Activated CD4-positive, alpha-beta T cell treated with anti-CD3 and anti-CD28 coated beads, Interleukin-2, amount 10 ng/mL, durations not matched to agents 24 days and 14 days (primary cell): ENCODE measurements at places on chromosomes 3 and 15. TPM values are rescaled to one million over a fixed set of nuclear protein-coding genes. Genes with fewer than 3 reads are reported as not detected.

DNA sequence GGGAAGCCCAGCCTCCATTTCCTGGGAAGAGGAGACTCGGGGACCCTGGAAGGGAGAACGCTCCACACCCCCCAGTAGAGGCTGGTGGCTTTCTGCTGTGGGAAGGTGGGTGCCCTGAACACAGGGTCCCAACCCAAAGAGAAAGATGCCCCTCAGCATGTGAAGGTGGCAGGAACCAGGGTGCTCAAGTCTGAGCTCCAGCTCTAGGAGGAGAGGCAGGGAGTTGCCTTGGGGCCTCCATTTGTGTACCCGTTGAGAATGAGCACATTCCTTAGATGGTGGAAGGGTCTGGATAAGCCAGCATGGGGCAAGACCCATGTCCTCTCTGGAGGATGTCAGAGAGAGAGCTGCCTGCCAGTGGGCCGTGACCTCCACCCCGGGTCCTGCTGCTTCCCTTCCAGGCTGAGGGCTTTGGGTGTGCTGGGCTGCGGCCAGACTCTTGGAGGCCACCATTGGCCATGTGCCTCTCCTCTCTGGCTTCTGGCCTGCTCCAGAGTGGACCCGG is 212.4 kb downstream of the TBC1D2B start:
- DNase-seq = no peak

MFAP1 gene
- total RNA-seq = 49.3 and 51.3 TPM in 2 replicates

- no peak for DNase-seq
Observed at GRCh38 chr3:4547799-4548198, 54.7 kb downstream of the ITPR1 start.

- DNase-seq = peak; percentile 71
Observed at GRCh38 chr3:56251343-56251945, 216.8 kb downstream of the ERC2 start.

DNA sequence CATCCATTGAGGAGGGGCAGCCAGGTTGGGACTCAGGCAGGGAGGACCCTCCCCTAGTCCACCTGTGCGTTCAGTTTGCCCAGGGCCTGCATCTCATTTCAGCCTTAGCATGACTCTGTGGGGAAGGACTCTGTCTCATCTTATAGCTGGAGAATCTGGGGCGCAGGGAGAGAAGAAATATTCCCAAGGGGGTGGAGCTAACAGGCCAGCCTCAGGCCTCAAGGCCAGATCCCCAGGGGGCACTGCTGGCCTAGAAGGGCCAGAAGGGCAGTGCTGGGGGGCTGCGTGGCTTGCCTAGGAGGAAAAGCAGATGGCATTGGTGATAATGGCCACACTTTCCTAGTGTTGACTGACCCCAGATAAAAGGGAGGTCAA is 10.9 kb downstream of the AMOTL2 start:
- no peak for DNase-seq
